ENCODE measurements at places on chromosomes 16 and 17.

GRCh38 chr17:2649191-2649590, 55.7 kb downstream of the PAFAH1B1 start:
- DNase-seq = no peak

DNA sequence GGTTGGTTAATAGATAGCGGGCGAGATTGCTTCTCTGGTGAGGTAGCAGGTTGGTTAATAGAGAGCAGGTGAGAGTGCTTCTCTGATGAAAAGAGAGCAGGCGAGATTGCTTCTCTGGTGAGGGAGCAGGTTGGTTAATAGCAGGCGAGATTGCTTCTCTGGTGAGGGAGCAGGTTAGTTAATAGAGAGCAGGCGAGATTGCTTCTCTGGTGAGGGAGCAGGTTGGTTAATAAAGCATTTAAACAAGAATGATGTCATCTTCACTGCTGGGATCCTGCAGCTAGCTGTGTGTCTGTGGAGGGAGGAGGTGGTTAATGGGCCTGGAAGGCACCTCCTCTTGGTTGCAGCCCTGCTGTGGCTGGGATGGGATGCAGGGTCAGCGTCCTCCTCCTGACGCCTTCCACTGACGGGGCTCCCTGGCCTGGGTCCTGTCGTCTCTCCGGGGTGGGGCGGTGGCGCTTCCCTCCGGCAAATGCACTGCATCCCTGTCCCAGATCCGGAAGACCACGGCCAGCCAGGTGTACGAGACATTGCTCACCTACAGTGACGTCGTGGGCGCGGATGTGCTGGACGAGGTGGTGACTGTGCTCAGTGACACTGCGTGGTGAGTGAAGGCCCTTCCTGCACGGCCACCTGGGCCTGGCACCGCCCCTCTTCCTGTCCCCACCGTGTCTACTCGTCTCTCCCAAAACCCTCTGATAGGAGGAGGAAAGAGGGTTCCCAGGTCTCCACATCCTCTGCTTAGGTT, 99.2 kb upstream of the ZNF750 start:
- peak; percentile 64 for DNase-seq

GRCh38 chr17:43309505-43310332, 75.9 kb upstream of the RNU2-1 start:
- DNase-seq = no peak

DNA sequence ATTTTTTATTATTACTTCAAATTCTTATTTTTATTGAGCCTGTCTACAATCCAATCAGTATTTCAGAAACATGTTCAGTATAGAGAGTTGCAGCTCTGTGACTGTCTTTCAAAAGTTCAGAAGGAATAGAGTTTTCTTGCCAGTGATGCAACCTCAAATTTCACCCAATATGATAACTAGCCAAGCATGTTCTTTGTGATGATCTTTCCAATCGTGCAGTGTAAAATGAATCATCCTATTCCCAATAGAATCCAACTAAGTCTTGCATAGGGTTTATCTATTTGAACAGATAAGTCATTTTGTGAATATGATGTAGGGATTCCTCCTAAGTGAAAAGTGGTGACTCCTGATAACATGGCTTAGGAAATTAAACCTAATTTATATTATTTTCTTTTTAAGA, 937.8 kb downstream of the KCNJ2 start:
- no peak for DNase-seq

GRCh38 chr16:70298988-70299938, at the start of gene DDX19B:
TSS of gene DDX19B (plus strand) at chr16:70299186. CDS start at chr16:70299298, 112 bp downstream.
- DNase-seq = peak; percentile 67

All from putamen (tissue), 1 donor.